ENCODE measurements at places on chromosomes 12 and 14.

- DNase-seq, result no peak
These were observed 1.7 kb upstream of the AKAP6 start for GRCh38 chr14:32327255-32327961.

- no peak for DNase-seq
These were observed 619.8 kb upstream of the TBX3 start for GRCh38 chr12:115303723-115304309.

DNA sequence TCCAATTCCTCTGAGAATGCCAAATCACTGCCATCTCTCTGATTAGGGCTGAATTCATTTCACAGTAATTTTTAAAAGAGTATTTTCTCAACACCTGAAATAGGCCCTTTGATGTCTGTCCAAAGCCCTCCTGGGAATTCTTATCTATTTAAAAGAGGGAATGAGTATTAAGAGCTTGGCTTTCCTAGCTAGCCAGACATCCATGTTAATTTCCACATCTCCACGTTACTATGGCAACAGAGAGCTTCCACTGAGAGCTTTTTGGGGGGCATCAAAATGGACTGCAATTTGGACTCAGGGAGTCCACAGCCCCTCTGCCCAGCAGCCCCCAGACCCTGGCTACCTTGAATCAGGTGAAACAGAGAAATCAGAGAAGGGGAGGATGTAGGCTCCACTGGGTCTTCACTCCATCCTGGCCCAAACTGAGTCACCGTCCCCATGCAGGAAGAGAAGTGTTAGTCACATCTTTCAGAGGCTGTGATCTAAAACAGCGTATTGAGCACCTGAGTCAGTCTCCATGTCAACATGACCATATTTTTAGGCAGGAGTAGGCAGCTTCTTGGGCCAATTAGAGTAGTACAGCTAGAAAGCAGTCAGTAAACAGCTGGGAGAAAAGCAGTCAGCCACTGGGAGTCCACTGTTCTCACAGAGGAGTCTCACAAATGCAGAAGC lies 7.0 kb upstream of the FICD start:
- DNase-seq, result no peak

- DNase-seq, result no peak
These were observed 17.0 kb downstream of the RIC8B start for GRCh38 chr12:106791531-106791930.

DNA sequence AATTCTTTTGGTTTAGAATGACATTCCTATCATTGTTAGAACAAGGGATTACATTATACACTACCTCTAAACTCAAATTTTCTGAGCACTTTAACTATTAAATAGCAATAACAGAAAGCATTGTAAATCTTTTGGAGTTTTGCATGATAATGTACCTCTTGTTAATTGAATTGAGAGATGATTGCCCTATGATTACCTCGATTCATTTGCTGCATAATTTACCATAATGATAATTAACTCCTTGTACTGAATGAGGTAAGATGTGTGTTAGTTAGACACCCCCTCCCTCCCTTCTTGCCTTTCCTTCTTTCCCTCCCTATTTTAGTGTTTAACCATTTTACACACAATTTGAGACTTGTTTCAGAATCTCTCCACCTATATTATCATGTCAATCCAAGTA lies 469.2 kb downstream of the DIO2 start:
- no peak for DNase-seq

- DNase-seq, result no peak
These were observed 51.1 kb downstream of the BAZ2A start for GRCh38 chr12:56578983-56579546.

- no peak for DNase-seq
These were observed 50.2 kb downstream of the C14orf132 start for GRCh38 chr14:96089401-96089800.

DNA sequence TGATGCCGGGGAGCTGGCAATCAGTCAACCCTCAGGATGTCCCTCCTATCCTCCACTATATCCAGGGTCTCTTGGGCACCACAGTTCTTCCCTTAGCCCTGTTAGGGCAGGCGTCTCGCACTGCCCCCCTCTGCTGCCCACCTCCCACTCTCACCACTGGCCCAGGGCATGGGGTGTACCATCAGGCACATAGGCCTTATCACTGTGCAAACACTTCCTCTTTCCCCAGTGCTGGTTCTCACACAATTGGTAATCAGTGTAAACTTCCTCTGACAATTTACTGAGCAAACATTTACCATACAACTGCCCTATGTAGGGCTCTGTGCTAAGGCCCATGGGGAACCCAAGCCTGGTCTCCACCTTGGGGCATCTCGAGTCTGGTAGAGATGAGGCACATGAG lies 20.1 kb upstream of the TMED10 start:
- peak; percentile 78 for DNase-seq

- DNase-seq, result no peak
These were observed 30.5 kb upstream of the SPTLC2 start for GRCh38 chr14:77646907-77647306.

- no peak for DNase-seq
These were observed 231.5 kb upstream of the FOXN3 start for GRCh38 chr14:89648510-89648909.
